Activated naive CD4-positive, alpha-beta T cell treated with anti-CD3 and anti-CD28 coated beads for 36 hours (primary cell): ENCODE measurements at places on chromosomes 3 and 15.

- no peak for DNase-seq
These were observed 4.1 kb upstream of the P4HTM start for GRCh38 chr3:48985831-48986376.

DNA sequence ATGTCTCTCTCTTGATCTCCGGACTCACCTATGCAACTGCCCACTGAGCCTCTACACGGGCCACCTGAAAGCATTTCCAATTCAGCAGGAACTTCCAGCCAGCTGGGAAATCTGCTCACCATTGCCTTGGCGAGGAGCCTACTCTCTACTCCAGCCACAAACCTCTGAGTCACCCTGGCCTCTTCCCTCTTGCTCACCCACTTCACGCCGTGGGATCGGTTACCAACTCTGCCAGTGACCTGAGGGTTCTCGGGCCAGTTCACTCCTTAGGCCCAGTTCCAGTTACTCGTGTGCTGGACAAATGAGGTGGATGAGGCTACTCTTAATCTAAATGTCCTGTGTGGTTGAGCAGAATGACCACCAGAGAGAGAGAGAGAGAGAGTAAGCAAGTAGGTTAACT, 70.1 kb downstream of the CEMIP start:
- DNase-seq: no peak

DNA sequence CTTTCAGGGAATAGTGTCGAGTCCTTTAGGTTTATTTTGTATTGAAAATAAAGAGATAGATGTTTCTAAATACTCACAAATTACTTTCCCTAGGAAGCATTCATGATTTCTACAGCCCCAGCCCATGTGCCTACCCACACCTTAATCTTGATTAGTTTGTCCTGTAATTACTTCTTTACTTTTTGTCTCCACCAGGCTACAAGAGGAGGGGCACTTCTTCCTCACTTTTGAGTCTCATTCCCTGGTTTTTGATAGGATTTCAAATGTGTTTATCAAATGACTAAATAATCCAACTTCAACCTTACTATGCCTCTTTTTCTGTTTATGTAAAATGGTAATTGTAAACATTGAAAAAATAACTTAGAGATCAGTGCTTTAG, 1.8 kb downstream of the PXK start:
- DNase-seq: no peak

DNA sequence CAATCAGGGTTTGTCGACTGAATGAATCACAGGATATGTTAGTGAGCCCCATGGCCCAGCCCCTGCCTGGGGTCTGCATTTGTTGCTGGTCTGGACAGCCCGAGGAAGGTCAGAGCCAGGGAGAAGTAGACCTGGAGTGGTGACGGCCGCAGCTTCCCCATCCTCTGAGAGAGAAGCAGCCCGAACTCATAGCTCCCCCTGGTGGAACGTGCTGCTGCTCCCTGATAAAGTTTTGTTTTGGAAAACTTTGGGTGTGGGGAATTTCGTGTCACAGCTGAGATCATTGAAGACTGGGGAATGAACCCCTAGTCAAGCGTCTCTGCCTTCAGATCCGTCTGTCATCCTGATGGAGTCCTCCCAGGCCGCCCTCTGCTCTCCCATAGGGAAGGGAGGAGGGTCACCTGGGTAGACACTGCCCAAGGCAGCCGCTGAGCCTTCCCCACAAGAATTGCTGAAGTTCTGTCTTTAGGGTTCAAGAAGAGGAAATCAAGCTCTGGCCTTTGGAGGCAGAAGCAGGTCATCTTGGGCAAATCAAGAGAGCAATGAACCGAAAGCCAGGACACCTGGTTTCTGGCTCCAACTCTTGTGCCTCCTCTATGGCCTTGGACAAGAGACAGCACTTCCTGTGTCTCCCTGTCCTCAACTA, 60.5 kb downstream of the GLDN start:
- DNase-seq: peak; percentile 7

- DNase-seq: no peak
These were observed 38.6 kb downstream of the ZXDC start for GRCh38 chr3:126436826-126437717.

DNA sequence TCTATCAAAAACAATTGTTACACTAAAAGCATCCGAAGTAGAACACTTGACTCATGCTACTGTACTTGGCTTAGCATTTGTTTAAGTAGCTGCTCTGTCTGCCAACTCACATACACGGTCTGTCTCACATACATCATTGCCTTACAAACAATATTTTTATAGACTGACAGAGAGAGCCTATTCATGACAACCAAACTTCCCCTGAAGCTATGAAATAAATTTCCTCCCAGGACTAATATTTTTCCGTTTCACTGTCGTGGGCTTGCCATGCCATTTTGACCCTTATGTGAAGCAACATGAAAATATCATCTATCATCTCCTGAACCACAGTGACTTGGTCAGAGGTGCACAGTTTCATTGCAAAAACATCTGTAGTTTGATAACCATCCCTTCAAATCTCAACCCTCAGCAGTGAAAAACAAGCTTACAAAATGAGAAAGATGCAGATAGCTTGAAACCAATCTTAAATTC, 66.5 kb upstream of the PYGO1 start:
- no peak for DNase-seq

GRCh38 chr3:14377838-14378169, 24.6 kb upstream of the SLC6A6 start:
- peak; percentile 69 for DNase-seq

- no peak for DNase-seq
These were observed 6.3 kb downstream of the TM4SF18 start for GRCh38 chr3:149327156-149327555.
